ENCODE measurements at places on chromosomes 13 and 19.

GRCh38 chr19:670609-671075 is 5.5 kb upstream of the FSTL3 start:
- DNase-seq, result no peak

GRCh38 chr19:55643003-55643886 is at the start of gene ZNF581:
ZNF581 (plus strand) TSS chr19:55643649; CDS start chr19:55644572, 923 bp downstream.
- peak; percentile 77 for DNase-seq

DNA sequence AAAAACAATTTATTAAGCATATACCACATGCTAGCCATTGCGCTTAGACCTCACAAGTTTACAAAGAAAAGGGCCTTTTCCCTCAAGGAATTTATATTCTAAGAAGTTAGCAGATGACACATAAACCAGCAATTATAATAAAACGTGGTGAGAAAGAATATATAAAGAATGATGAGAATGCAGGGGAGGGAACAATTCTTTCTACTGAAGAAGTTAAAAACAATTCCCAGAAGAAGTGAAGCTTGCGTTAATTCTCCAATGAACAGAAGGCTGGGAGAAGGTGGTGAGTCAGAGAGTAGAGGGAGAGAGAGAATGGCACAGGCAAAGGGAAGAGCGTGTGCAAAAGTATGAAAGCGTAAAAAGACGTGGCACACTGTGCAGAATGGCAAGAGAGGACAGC is 69.5 kb upstream of the ZDHHC20 start:
- no peak for DNase-seq

DNA sequence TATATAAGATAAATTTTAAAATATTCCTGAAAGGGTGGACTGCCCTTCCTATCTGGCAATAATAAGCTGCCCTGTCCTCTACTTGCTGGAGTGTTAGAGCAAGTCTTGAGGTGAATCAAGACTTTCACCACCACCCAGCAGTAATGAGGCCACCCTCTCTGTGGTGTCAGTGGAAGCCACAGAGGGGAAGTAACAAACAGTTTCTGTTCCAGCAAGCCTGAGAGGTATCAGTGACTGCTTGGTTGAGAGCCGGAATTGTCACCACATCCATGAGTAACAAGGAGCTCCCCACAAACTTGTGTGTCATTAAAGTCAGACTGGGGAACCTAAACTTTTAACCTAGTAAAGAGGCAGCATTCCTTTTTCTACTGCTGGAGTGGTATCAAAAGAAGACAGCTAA is 532.7 kb upstream of the SPRY2 start:
- peak; percentile 88 for DNase-seq

DNA sequence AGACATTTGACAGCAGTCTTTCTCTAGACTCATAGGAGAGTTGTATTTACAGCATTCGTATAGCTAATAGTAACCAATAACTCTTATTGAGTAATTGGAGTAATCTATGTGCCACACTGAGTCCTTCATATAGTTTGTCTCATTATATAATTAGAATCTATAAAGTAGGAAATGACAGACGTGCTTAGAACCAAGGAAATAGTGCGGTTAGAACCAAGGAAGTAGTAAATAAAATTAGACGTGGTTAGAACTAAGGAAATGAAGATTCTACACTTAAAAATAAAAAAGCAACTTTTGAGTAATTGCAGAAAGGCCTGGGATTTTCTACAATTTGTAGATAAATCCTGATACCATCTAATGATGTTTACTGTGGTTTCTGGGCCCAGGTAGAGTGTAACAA is 107.8 kb upstream of the TNFSF11 start:
- no peak for DNase-seq

DNA sequence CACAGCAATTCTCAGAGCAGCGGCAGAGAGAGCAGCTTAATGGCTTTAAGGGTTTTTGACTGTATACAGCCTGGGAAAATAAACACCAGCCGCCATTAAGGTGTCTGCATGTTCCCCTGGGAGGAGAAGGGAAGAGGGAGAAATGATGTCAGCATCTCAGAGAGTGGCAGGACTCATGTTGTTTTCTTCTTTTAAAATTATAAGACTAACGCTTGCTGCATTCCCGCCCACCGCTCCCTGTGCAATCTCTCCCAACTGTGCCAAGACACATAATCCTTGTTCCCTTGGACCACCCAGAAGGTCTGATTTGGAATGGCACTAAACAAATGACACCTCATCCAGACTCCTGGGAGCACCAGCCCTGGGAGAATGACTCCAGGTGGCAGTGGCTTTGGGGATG is 27.7 kb upstream of the FAM216B start:
- DNase-seq, result no peak

GRCh38 chr19:19749117-19749907 is 16.4 kb upstream of the ZNF14 start:
- DNase-seq, result no peak

DNA sequence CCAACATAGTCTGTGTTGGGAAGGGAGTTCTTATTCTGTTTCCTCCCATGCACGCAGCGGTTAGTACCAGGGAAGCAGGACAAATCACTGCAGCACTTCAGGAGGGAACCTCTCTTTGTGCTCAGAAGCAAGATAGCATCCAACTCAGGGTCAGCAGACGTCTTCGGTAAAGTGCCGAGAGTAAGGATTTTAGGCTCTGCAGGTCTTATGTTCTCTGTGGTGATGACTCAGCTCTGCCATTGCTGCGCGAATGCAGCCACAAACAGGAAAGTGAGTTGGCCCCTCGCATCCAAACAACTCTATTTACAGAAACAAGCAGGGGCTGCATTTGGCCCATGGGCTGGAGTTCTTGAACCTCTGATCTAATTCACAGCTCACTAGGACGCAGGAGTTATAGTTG is 122.1 kb upstream of the SPATA13 start:
- peak; percentile 10 for DNase-seq

GRCh38 chr19:28021259-28022185 is 1191.4 kb downstream of the UQCRFS1 start:
- no peak for DNase-seq

GRCh38 chr19:33393286-33394005 is 19.9 kb downstream of the CEBPG start:
- DNase-seq, result no peak

DNA sequence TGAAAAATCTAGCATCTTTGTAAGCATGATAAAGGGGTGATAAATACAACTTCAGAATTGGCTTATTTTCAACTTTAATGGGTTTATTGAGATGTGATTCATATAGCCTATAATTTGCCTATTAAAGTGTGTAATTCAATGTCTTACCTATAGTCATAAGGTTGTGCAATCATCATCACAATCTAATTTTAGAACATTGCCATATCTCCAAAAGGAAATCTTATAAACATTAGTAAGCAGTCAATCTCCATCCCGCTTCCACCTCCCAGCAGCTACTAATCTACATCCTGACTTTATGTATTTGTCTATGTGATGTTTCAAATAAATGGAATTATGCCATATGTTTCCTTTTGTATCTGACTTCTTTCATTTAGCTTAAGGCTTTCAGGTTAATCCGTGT is 145.2 kb upstream of the KLHL1 start:
- no peak for DNase-seq

GRCh38 chr19:1273263-1274041 is 1.9 kb upstream of the FAM174C start:
- DNase-seq, result peak; percentile 71

- DNase-seq, result peak; percentile 52
These were observed 74.2 kb upstream of the RFC3 start for GRCh38 chr13:33743438-33744368.

DNA sequence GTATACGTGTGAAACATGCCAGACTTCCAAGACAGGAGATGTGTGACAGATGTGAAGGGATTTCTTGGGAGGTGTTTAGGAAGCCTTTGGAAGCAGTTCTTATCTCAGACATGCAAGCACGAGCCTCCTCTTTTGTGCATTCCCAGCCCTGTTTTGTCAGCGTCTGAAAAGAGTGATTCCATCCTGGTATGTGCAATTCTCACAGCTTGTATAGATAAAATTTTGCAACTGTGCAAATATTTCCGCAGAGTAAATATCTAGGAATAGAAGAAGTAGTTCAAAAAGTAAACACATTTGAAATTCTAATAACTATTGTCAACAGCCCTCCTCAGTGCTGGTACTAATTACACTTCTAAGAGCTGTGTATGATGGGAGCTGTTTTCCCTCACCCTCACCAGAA is 72.3 kb upstream of the C1QTNF9B start:
- DNase-seq, result no peak

DNA sequence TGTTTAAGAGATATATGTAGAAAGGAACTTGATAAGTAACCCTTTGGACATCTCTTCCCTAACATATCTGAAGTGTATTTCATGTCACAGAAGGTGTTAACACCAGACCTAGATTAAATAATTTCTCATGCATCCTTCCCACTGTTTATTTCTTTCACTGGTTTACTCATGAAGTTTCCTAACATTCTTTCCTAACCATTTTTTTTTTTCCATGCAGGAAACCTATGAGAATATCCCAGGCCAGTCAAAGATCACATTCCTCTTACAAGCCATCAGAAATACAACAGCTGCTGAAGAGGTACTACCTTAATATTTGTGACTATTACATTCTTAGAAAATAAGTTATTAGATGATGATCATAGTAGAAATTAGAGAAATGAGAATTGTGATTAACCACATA is 28.8 kb downstream of the IPO5 start:
- DNase-seq, result no peak

GRCh38 chr13:40235160-40235796 is 431.2 kb downstream of the FOXO1 start:
- DNase-seq, result no peak

GRCh38 chr19:1026783-1027649 is 608 bp downstream of the CNN2 start:
- peak; percentile 22 for DNase-seq

GRCh38 chr13:66339214-66339613 is 890.9 kb downstream of the PCDH9 start:
- DNase-seq, result no peak

DNA sequence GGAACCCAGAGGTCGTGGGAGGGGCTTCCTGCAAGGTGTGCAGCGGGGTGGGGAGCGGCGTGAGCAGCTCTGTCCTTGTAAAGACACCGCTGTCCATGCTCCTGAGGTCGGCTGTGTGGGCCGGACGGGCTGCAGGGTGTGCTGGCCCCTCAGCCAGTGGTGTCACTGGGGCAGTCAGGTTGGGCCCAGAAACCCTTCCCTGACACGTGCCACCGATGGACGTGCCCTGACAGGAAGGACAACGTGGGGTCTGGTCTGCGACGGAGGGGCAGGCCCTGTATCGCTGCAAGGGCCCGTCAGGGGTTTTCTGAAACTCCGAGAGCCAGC is 4.2 kb upstream of the RPS15 start:
- no peak for DNase-seq

- DNase-seq, result no peak
These were observed 661 bp downstream of the FREM2 start for GRCh38 chr13:38687246-38688229.

GRCh38 chr19:10961073-10961860 is 437 bp downstream of the SMARCA4 start:
- no peak for DNase-seq

DNA sequence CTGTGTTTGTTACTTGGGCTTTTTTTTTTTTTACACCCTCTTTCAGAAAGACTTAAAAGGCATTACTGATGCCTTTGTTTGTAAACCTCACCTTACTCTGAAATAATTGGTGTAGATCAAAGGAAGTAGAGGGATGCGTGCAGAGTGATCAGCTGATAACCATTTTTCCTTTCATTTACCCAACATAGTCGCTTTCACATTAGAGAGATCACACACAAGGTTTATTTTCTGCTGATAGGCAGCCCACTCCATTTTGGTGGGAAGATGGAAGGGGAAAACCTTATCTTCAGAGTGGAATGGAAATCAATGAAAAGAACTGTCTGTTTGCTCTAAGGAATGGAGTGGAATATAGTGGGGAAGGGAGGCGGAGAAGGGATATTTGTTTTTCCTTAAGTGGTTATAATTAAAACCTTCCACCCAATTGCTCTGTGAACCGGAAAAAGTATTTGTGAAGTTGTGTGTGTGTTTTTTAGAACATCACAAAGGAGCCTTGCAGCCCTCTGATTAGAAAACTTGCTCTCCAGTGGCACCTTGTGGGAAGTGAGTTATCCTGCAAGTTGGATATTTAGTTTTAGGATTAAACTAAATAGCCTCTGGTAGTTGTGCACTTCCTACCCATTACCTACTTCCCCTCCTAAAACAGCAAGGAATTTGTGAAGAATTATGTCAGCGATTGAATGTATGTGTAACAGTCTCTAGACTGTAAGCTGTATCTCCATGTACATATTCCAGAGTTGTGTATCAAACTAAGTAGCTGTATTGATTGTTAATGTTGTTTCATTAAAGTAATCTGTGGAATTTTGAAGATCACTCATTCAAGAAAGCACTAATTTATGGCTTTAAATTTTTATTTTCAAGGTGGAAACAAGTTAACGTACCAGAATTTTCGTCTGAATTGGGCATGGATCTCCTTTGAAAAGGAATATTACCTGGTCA is 76.8 kb downstream of the FREM2 start:
- DNase-seq, result no peak

- no peak for DNase-seq
These were observed 301.1 kb downstream of the FGF9 start for GRCh38 chr13:21971662-21972621.

DNA sequence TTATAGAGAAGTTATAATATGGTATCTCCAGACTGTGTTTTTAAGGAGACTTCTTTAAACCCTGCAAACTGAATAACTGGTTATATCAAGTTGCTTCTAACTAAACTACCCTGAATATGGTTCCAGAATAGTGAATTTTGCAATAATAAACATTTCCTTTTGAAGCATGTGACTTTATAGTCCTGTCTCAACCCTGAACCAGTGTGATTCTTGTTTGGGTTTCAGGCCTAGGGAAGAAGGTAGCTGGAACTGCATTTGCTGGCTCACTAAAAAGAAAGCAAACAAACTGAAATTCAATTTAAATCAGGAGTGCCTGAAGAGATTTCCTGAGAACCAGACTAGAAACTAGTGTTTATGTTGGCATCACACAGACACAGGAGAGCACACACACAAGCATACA is 4.9 kb downstream of the ARHGEF7 start:
- DNase-seq, result no peak

Measured in inflammatory macrophage (primary cell).